ENCODE measurements at places on chromosomes 11 and 22. TPM values are rescaled to one million over a fixed set of nuclear protein-coding genes. Genes with fewer than 3 reads are reported as not detected.

The NLRP14 gene
- 0.92 TPM for total RNA-seq

The PRG3 gene
- not detected for total RNA-seq

The MMP3 gene
- total RNA-seq, result not detected

The PATE2 gene
- 2.1 TPM for total RNA-seq

The GPHA2 gene
- total RNA-seq, result not detected

The GNB1L gene
- total RNA-seq, result 2.5 TPM

The SYCE3 gene
- total RNA-seq, result not detected

The CCDC15 gene
- total RNA-seq, result 3.9 TPM

The TPBGL gene
- total RNA-seq, result 0.46 TPM

The RAG1 gene
- 0.69 TPM for total RNA-seq

The WNT11 gene
- total RNA-seq, result 0.69 TPM

The C2CD2L gene
- total RNA-seq, result 15.5 TPM

All from diencephalon (tissue), 1 donor.